ENCODE measurements at places on chromosomes 4 and X.
A peak's percentile ranks its signal among the peaks of the same experiment; 100 is the strongest.

- DNase-seq = no peak
Observed at GRCh38 chr4:148079961-148080360, 348.1 kb downstream of the ARHGAP10 start.

- DNase-seq = no peak
Observed at GRCh38 chr4:103046416-103047290, 27.1 kb upstream of the SLC9B1 start.

DNA sequence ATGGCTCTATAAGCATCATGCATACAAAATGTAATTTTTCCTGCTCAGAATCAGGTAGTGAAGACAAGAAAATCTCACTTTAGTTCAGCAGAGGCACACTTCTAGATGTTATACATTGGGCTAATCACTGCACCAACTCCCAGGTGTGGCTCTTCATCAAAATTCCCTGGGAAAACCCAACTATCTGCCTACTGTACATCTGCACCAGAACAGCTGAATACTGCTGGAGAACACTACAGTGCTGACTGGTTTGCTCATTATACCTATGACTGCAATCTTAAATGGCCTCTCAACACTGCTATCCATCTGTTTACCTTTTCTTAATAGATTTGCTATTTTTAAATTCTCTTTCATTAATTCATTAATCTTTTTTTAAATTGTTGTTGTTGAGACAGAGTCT, 92.0 kb downstream of the UGT8 start:
- DNase-seq = no peak

DNA sequence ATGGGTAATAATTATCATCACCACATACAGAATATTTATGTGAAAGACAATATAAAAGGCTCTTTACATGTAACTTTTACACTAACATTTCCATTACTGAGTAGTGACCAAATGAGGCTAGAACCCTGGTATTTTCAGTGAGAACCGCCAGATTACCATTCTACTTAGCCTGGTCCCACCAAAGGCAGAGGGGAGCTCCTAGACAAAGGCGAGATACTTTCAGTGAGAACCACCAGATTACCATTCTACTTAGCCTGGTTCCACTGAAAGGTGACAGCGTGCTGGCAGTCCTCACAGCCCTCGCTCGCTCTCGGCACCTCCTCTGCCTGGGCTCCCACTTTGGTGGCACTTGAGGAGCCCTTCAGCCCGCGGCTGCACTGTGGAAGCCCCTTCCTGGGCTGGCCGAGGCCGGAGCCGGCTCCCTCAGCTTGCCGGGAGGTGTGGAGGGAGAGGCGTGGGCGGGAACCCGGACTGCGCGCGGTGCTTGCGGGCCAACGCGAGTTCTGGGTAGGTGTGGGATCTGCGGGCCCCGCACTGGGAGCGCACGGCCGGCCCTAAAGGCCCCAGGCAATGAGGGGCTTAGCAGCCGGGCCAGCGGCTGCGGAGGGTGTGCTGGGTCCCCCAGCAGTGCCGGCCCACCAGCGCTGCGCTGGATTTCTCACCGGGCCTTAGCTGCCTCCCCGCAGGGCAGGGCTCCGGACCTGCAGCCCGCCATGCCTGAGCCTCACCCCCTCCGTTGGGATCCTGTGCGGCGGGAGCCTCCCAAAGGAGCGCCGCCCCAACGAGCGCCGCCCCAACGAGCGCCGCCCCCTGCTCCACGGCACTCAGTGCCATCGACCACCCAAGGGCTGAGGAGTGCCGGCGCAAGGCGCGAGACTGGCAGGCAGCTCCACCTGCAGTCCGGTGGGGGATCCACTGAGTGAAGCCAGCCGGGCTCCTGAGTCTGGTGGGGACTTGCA, 1276.1 kb downstream of the PCDH7 start:
- DNase-seq = no peak

DNA sequence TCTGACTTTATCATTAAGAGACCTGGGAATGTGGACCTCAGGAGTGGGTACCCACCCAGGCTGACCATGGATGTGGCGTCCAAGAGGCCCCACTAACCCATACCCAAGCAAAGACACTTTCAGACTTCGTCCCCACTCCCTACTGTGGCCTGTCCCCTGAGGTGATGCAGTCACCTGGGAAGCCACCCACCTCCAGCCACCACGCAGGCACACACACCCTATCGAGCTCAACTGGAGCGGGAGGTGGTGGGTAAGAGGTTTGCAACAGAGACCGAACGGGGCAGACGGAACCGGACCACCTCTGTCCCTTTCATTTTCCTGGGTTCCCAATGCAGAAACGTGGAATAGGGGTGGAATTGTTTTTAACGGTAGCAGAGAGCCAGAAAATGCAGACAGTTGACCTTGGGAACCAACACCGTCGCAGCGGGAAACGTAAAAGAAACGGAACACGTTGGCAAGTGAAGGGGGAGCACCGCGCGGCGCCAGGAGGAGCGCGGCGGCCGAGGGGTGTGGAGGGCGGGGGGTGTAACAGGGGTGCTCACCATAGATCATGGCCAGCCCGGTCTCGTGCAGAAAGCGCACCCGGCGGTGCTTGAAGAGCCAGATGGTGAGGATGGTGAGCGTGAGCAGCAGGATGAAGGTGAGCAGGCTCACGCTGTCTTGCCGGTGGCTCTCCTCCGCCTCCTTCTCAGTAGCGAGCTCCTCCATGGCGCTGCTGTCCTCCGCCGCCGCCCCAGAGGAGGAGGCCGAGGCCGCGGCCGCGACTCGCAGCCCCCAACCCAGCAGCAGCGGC, 559 bp downstream of the SLC9A7 start:
- peak; percentile 5 for DNase-seq
